ENCODE measurements at places on chromosomes 12 and 14.

GRCh38 chr14:50210074-50210473 is 21.3 kb downstream of the SOS2 start:
- no peak for DNase-seq

GRCh38 chr14:59425322-59425935 is 39.8 kb downstream of the GPR135 start:
- no peak for DNase-seq

- no peak for DNase-seq
Observed at GRCh38 chr14:67567654-67568053, 32.4 kb downstream of the PIGH start.

DNA sequence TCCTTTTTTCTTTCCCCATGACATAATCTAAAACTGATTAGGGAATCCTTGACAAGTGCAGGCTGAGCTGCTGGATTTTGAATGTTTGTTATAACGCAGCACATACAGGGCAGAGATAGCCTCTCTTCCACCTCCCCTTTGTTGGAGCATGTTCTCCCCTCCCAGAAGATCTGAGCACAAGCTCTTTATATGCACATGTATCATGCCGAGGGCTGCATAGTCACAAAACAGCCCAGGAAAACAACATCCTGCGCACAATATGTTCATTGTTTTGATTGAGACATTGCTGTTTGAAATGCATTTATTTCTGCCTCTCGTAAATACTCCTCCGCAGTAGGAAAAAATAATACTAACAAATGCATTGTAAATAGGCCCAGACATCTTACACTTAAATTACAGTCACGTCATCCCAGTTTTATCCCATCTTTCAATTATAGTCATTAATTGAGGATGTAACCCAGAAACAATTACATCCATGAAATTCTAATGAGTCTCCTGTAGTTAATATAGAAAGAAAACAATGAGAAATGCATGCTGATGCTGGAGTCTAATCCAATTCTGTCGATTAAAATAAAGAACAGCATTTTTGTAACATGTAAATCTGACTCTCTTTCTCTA is 401.8 kb downstream of the BTG1 start:
- no peak for DNase-seq
